Activated CD8-positive, alpha-beta memory T cell treated with anti-CD3 and anti-CD28 coated beads for 1 hour (primary cell): ENCODE measurements at places on chromosomes 3 and 15.

GRCh38 chr3:145820170-145820569 is 340.8 kb downstream of the PLOD2 start:
- no peak for DNase-seq

- no peak for DNase-seq
Observed at GRCh38 chr15:63948971-63949370, 97.3 kb downstream of the DAPK2 start.

DNA sequence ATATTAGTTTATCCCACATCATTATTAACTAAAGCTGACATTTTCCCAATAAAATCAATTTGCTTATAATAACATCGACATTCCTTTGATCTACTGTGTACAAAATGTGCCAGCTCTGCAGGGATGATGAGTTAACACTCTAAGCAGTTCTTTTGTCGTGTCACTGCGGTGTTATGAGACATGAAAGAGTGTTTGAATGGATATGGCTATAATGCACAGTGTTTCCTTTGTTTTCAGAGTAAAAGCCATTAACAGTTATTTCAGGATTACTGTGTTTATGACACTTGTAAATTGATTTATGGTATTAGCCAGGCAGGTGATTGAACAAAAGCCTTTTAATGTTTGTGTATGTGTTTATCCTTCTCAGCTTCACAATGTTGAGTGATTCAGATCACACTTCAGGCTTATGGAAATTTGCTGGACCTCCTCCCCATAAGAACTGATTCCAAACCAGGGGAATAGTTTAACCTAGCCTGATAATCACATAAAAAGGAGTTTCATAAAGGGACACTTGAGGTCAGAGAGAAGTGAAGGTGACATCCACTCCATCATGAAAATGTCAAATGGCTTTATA is 115.7 kb downstream of the CHL1 start:
- DNase-seq: no peak

DNA sequence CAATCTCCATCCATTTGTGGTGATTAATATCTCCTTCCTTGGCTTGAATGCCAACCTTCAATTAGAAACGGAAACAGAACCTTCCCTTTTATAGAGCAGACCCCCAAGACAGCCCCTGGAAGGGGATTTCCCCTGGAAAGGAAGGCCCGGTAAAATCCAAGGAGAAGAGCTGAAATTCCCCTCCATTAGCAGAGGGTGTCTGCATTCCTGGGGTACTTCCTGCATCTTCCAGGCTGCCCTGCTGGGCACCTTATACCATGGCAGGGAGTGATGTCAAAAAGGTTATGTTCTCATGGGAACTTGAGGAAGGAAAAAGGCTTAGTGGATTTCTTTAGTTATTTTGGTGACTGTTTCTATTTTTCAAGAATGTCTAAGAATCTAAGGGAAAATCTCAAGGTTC is 116.7 kb upstream of the NEO1 start:
- no peak for DNase-seq

DNA sequence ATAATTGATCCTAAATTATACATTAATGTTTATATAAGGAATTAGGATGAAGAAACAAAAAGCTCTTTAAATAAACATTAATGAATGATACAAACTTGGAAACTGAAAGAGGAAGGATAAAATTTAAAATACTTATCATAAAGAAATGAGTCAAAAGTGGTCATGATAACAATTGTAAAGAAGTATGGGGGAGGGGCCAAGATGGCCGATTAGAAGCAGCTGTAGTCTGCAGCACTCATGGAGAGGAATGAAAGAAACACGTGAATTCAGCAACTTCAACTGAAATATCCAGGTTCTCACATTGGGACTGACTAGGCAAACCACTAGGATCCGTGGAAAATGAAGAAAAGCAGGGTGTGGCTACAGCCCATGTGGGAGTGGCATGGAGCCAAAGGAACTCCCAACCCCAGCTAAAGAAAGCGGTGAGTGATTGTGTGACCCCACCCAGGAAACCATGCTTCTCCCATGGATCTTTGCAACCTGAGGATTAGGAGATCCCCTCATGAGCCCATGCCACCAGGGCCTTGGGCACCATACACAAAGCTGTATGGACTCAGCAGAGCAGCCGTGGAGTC is 13.1 kb upstream of the CP start:
- DNase-seq: no peak

DNA sequence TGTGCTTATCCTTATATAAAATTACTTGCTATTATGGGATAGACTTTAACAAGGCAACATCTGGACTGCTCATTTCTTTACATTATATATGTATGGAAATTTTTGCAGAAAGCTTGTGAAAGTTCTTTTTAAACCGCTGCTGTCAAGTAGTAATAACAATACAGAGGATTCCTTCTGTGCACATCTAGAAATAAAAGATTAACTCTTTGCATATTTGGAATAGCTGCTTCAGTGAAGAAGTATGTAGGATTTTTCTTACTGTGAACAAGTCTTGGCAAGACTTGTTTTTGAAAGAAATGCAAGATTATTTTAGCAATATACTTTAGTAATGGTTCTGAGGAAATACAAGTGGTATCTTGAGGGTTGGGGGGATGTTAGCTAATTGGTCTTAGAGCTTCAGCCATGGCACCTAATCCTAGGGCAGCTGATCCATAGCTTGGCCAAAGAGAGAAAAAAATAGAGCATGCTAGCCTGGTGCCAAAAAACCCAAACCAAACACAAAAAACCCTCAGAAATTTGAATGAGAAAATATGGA is 4.3 kb downstream of the PRKCI start:
- DNase-seq: no peak

GRCh38 chr3:83941990-83942745 is 1016.6 kb upstream of the CADM2 start:
- DNase-seq: no peak

DNA sequence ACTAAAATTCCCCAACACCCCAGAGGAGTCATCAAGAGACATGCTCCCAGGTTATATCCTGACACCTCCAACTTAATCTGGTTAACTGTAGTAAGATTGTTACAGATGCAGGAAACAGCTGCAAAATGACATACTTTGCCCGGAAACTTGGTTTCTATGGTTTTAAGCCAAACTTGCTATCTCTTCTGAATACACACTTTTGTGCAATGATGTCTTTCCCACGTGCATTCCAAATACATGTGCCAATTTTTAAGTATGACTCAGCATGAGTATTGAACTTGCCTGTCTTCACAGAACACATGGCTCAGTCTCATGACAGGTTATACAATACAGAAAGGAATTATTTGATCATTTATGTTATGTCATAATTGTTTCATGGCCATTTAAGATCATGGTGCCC is 207.0 kb upstream of the DCBLD2 start:
- DNase-seq: no peak

GRCh38 chr3:190912736-190913135 is 50.2 kb upstream of the GMNC start:
- DNase-seq: no peak

- no peak for DNase-seq
Observed at GRCh38 chr3:56042326-56042951, 425.8 kb downstream of the ERC2 start.

DNA sequence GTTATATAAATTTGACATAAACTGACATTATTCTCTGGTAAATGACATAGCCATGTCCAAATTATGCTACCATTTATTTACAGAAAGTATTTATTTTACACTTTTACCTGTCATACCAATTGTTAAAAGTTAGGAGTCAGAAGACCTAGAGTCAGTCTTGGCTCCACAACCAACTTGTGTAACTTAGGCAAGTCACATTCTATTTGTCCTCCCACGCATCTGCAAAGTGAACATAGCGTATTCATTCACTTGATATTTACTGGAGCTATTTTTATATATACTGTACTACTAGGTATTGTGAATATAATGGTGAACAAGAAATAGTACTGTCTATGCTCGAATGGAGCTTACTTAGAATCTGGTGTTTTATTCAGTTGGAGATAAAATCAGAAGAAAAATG is 78.7 kb downstream of the ZNF280D start:
- DNase-seq: no peak

DNA sequence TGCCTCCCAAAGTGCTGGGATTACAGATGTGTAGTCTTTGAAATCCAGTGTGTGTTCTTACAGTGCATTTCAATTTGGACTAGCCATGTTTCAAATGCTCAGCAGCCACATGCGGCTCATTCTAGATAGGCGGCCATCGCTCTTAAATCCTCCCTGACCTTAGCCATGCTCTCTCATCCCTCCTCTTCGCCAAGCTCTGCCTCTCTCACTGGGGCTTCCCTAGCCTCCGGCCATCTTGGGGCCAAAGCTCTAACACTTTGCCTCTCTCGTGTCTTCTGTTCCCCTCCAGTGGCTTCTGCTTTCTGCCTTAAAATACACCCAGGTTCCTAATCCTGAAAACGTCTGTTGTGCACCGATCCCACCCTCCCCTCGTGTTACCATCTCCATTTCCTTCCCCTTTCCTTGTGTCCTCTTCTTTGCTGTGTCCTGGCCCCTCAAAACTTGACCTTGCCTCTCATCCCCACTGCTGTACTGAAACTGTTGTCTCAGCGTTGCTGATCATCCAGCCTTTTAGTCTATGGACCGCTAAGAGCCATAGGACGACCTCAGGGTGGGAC is 1.4 kb upstream of the GHRL start:
- DNase-seq: no peak

DNA sequence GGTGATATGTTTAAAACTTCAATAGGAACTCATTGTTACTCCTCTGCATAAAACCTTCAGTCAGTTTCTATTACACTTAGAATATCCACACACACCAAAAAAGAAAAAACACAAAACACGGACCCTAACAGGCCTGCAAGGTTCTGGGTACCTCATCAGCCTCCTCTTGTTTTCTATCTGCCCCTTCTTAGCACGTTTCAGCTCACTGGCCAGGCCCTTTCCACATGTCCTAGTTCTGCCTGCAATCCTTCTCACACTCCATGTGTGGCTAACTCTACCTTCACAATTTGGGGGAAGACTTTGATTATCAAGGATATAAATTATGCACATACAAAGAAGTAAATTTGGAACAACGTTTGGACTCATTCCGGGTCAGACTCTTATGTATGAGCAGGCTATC is 376.3 kb downstream of the LSAMP start:
- DNase-seq: no peak

DNA sequence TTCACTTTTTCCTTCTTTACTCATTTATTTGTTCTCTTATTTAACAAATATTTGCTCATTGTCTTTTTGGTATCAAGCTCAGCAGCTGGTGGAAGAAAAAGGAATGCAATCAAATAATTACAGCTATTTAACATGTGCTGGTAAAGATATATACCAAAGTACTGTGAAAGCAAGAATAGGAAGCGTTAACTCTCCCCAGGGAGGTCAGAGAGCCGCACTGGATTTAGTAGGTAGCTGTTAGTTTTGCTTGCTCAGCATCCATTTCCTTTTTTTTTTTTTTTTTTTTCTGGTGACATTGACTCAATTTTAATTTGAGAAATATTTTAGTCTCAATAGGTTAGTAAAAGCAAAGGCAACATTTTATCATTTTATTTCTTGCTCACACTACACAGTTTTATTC is 308.5 kb upstream of the MDFIC2 start:
- no peak for DNase-seq

DNA sequence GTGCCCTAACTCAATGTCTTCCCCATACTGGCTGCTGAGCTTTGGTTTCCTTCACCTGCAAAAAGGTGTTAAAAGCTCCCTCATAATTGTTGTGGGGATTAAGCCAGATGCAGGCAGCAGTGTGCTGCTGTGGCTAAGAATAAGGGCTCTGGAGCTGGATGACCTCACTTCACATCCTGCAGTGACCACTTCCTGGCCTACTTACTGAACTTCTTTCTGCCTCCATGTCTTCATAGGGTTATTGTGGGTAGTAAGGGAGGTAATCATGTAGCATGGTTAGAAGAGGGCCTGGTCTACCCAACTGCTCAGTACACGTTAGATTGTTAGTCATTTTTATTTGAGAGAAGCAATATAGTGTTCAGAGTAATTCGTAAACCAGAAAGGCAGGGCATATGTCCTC is 18.4 kb downstream of the GYG1 start:
- no peak for DNase-seq

DNA sequence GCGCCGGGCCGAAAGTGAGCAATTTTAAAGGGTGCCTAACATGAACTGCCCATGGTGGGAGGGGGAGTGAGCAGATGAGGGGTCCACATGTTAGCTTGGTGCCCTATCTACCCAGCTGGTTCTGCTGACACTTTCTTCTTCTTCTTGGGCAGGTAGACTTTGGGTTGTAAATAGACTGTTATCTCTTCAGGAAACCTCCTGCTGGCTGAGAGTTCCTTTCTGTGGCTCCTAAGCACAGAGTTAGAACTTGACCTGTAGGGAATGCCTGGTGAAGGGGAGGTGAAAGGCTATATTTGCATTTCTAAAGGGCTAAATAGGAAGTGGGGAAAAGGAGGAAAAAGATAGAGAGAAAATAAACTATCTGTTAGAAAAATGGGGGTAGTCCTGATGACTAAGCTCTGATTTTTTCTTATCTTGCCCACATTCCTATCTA is 521.4 kb upstream of the TGFBR2 start:
- DNase-seq: no peak

GRCh38 chr15:61835029-61835428 is 225.2 kb downstream of the VPS13C start:
- DNase-seq: no peak

GRCh38 chr3:196149831-196150301 is 61.3 kb downstream of the ZDHHC19 start:
- DNase-seq: no peak

GRCh38 chr15:37220949-37221670 is 120.8 kb upstream of the MEIS2 start:
- DNase-seq: no peak

- DNase-seq: no peak
Observed at GRCh38 chr3:16069149-16069922, 105.1 kb upstream of the GALNT15 start.

DNA sequence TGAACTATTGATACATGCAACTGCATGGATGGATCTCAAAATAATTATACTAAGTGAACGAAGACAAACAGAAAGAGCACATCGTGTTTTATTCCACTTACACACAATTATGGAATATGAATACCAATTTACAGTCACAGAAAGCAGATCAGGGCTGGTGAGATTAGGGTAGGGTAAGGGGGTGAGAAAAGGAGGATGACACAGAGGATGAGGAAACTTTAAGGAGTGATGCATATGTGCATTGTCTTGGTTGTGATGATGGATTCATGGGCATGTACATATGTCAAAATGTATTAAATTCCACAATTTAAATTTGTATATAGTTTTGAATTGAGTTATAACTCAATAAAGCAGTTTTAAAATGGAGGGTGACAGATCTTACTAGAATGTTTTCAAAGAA is 548.9 kb downstream of the PYDC2 start:
- no peak for DNase-seq

DNA sequence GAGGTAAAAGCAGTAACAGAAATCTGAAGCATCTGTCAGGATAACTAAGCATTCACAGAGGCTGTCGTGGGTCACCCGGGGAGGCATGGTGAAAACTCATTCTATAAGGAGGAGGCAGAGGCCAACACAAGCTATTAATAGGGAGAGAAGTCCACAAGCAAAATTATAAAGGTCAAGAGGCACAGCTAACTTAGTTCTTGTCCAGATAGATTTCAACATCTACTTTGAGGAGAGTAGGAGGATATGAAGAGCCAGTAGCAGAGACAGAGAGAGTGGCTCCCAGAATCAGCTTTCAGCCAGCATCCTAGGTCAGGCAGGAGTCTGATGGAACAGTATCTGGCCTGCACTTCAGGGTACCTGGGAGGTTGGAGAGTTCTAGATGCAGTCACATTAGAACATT is 95.3 kb downstream of the STAC start:
- no peak for DNase-seq
